ENCODE measurements at places on chromosomes 12 and 14. TPM values are rescaled to one million over a fixed set of nuclear protein-coding genes. Genes with fewer than 3 reads are reported as not detected.

- DNase-seq = no peak
These were observed 23.0 kb downstream of the BTBD6 start for GRCh38 chr14:105271224-105271890.

GRCh38 chr14:52069307-52070050, 620 bp upstream of the NID2 start:
- no peak for DNase-seq

Gene OR6C75
- not detected for total RNA-seq

Gene C1QL4
- total RNA-seq = not detected

- no peak for DNase-seq
These were observed 21.2 kb downstream of the PEX5 start for GRCh38 chr12:7210642-7211151.

DNA sequence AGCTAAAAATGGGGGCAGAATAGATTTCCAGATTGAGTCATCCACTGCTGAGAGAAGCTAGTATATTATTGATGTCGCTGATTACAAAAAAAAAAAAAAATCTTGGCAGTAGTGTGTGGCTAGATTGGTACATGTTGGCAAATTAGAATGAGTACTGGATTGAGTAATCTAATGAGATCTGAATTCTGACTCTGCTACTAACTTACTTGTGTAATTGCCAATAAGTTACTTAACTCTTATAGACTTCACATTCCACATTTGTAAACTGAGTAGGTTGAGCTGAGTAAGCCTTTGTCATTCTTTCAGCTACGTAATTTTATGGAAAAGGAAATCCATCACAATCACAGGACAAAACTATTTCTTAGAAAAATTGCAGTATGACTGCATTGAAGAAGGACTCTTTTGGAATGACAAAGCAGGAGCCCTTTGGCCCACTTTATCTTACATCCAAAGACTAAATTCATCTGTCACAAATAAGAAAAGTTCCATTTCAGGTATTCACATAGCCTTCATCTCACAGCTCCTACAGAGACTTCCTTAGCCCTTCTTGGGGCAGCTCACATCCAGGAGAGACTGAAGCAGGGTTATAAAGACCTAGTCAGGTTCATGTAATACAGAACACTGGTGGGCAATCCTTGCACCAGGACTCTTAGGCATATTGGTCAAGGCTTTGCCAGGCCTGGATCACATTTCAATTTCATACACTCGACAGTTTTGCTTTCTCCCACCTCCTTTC, 197.3 kb upstream of the CPNE8 start:
- no peak for DNase-seq

GRCh38 chr14:22047115-22047514, 373.5 kb upstream of the OR4E1 start:
- no peak for DNase-seq

DNA sequence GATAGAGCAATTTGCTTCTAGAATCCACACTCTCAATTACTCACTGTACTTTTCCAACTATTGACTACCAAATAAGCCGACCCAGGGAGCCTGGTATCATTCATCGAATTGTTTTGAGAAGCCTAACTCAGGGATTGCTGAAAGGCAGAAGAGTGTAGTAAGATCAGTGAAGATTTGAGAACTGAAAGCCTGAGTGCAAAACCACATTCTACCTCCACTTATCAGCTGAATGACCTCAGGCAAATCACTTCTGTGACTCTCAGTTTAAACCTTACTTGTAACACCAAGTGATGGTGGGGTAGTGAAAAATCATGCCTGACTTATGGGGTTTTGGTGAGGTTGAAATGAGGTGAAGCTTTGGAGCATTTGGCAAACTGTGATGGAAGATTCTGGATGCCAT, 126.1 kb upstream of the MAX start:
- DNase-seq = no peak

Gene SLCO1C1
- total RNA-seq = not detected

Gene GPR132
- total RNA-seq = 0.84 TPM

DNA sequence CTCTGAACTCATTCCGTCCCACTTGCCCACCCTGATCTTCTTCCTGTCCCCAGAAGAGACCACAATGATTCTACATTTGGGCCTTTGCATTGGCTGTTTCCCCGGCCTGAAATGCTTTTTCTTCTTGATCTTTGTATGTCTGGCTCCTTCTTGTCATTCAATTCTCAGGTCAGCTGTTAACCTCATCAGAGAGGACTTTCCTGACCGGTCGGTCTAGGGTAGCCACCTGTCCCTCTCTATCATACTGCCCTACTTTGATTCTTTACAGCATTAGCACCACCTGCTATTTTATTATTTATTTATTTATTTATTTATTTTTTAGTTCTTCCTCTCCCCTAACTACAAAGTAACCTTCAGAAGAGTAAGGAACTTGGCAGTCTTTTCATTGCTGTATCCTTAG, 84.3 kb downstream of the DYRK2 start:
- no peak for DNase-seq

Gene SUOX
- 7.6 TPM for total RNA-seq

DNA sequence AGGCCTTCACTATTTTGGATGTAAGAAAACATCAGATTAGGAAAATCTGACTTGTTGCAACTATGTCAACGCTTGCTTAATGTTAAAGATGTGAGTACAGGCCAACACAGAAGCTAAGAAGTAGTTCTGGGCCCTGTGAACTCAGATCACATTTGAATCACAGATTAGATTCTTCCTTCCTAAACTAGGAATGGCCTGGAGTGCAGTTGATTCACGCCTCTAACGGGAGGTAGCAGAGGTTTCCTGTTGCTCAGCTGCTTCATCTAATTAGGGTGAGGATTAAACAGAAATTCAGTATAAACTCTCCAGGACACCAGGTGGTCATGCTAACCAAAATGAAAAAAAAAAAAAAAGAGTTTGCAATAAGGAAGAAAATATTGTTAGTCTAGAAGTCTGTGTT, 314.3 kb downstream of the TRHDE start:
- no peak for DNase-seq

DNA sequence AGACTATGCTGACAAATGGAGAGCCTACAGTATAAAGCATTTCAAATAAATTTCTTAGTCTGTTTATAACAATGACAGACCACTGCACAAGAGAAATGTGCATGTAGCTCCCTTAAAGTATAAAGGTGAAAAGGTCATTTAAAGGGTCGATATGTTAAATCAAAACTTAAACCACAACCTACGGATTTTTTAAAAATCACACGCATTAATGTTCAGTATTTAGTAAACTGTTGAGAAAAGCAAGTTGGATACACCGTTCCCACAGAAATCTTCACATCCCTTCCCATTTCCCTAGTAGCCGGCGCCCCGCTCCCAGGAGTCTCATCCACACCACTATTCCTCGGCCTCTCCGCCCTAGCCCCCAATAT, 614 bp downstream of the FKBP3 start:
- no peak for DNase-seq

GRCh38 chr12:107369679-107370078, 276.3 kb upstream of the CRY1 start:
- DNase-seq = no peak

Gene OR6C2
- not detected for total RNA-seq

DNA sequence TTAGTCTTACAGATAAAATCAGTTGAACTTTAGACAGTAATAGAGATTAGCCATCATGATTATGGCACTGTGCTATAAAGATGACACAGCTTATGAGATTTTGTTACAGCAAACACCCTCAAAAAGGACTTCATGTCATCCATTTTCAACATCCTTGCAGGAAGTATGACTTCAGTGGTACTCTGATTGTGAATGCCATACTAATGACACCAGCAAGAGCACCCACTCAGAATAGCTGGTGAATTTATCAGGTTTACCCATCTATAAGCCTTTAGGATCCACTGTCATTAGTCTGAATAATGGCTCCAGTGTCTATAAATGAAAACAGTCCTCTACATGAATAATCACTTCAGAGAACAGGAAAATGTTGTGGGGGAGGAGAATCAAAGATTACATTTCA, 615.2 kb downstream of the RPS29 start:
- DNase-seq = no peak

- no peak for DNase-seq
These were observed 101.2 kb downstream of the TMEM30B start for GRCh38 chr14:61179796-61180398.

DNA sequence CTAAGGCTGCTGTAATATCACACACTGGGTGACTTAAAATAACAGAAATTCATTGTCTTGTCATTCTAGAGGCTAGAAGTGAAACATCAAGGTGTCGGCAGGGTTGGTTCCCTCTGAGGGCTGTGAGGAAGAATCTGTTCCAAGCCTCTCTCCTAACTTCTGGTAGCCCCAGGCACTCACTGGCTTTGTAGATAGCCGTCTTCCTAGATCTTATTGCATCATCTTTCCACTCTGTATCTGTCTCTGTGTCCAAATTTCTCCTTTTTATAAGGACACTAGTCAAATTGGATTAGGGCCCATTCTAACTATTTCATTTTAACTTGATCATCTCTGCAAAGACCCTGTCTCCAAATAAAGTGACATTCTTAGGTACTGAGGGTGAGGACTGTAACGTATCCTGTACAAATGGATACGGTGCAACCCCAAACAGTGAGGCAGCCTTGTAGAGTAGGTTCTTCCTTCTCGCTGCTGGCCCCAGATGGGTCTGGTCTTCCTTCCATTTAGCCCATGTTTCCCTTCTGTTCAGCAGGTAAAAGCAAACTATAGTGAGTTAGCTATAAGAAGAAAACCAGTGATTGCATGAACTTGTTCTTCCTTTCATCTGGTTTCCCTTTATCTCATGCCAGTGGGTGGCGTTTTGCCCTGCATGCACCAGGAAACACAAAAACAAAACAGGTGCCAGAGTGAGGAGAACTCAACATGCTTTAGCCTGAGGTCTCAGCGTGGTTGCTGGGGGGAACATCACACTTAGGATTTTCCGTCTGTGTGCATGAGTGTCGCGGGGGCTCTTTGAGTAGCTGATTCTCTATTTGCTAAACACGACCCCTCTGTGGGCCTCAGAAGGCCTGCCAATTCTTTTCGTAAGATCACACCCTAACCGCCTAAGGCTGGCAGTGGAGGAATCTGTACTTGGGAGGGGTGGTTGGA, 19.5 kb downstream of the TTC9 start:
- DNase-seq = peak; percentile 35

Gene PFDN5
- 562 TPM for total RNA-seq

- DNase-seq = no peak
These were observed 460.1 kb downstream of the MED13L start for GRCh38 chr12:115817389-115817788.

DNA sequence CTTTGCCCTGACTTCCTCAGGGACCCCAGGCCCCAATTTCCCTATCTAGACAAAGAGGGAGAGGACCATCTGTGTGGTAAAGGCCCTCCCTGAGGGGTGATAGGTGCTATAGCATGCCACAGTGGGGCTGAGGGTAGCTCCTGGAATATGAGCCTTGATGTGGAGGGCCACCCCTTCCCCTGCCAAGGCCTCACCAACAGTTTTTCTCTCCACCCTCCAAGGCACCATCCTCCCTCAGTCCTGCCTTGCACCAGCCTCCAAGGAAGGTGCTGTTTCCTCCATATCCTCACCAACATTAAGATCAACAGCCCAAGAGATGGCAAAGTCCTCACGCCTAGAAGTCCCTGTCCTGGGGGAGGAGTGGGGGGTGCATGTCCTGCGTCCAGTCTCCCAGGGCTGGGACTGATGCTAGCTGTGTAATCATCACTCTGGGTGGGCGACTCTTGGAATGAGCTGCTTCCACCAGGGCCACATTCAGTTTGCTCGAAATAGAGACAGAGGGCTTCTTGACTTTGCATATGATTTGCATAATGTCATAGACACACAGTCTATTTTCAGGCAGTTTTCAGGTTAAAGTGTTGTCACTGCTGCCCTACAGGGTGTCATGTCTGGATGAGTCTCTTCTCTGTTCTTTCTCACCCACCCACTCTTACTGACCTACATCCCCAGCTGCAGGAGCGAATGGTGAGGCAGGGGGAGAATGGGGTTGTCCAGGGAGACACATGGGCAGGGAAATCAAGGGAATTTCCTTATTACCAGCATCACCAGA, 17.4 kb downstream of the ACVRL1 start:
- no peak for DNase-seq

Gene C12orf54
- total RNA-seq = not detected

Gene KCNJ8
- total RNA-seq = 9.1 TPM

Gene CD27
- total RNA-seq = 0.89 TPM

DNA sequence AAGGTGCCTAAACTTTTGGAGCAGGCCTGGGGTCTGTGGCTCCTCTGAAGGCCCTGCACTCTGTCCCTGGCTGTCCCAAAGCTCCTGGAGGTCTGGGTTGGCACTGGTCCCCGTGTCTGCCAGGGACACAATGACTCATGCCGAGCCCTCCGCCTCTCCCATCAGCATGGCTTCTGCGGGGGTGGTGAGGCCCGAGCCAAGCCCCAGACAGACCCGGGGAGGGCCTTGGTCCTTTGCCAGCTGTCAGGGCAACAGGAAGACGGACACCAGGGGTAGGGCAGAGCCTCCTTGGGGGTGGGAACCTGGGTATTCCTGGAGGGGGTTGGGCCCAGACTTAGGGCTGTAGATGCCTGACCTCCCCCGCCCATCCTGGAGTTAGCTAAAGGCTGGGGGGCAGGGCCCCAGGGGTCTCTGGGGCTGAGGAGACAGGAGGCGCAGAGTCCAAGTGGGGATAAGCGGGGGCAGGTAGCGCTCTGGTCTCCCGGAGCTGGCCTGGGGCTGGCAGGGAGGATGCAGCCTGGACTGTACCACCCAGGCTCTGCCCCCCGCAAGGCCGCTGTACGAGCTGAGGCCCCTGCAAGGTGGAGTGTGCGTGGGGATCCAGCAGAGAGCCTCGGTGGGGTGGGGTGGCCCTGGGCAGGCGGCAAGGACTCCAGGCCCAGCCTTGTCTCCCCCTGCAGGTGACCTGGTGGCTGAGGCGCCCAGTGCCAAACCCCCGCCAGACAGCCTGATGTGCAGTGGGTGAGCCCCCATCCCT, 16.4 kb upstream of the PUS1 start:
- DNase-seq = peak; percentile 66

Gene LRP1-AS
- not detected for total RNA-seq

Gene PLA2G1B
- not detected for total RNA-seq

Gene NPAS3
- total RNA-seq = not detected

Gene KRT71
- total RNA-seq = not detected

DNA sequence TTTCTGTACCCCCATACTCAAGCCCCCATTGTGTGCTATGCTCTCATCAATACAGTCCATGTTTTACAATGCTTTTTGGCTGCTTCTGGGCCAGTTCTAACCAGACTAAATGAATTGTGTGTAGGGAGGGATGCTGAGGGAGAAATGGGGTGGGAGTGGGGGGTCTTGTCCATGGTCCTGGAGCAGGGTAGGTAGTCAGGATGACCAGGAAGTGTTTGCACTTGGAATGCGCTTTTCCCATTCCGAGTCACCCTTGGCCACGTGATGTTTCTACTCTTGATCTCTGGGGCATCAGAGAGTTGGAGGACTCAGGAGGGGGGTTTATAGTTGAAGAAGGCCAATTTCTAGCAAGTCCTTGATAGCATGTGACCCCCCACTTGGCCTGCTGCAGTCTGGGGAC, 1.2 kb upstream of the SMIM41 start:
- DNase-seq = no peak

Gene RALGAPA1
- total RNA-seq = 48.8 TPM

Gene CACNA2D4
- total RNA-seq = 2.7 TPM

GRCh38 chr14:91406982-91407381, 10.6 kb downstream of the CCDC88C start:
- no peak for DNase-seq
